ENCODE measurements at places on chromosomes 2 and 18.

- no peak for DNase-seq
These were observed 342.4 kb downstream of the AKAIN1 start for GRCh38 chr18:4854671-4855070.

DNA sequence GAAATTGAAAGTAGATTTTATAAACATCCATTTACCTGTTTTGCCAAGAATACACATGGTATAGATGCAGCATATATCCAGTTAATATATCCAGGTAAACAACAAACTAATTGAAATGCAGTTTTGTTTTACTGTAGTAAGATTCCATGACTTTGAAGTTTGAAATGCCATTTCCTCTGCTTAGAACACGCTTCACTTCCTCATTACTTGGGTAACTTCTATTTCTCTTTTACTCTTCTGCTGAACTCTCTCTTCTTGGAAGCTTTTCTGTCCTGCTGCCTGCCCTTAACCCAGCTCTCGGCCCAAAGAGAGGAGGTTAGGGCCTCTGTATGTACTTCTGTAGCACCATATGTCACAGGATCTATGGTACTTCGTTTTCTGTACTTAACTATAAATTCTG is 14.1 kb upstream of the IL1RL2 start:
- no peak for DNase-seq

- DNase-seq: no peak
These were observed 252.8 kb upstream of the APCDD1 start for GRCh38 chr18:10201659-10202058.

GRCh38 chr2:102253753-102254150 is 57.6 kb upstream of the IL1RL1 start:
- DNase-seq: no peak

DNA sequence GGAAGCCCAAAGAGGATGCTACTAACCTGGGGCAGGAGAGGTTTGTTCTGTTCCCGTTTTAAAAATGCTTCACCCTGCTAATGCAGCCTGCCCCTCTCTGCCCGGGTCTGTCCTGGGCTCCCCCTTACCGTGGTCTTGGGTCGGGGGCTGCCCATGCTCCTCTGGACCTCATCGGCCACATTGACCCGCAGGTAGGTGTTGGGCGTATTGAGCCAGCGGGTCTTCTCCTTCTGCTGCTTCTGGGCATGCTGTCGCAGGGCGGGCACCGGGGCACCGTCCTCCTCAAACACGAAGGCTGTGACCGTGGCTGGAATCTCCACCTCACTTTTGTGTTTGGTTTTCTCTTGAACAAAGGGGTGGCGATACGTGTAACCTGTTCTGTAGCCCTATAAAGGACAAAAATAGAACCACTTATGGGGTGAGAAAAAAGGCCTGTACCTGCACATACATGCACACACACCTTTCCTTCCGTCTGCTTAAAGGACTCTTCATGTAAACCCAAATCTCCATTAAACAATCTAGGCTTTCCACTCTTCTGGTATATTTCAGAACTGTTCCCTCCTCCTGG is 89.3 kb downstream of the ADD2 start:
- no peak for DNase-seq

DNA sequence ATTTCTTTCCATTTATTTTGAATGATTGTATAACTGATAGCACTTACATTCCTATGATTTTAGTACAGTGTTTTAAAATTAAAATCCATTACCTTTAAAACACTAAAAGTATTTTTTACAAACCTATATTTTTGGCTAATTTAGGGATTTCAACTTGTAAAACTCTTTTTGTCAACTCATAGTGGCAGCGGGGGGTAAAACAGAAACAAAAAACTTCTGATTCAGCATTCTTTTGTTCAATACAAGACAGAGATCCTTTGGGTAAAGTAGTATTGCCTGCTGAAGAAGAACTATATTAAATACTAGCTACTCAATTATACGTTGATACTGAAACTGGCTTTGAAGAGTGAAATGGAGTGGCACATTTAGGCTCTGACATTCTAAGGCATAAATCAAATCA is 437.4 kb upstream of the CDH19 start:
- no peak for DNase-seq
